Effector memory CD4-positive, alpha-beta T cell (primary cell): ENCODE measurements at places on chromosomes 5 and 9.

- DNase-seq: no peak
Observed at GRCh38 chr5:136020001-136020382, 8.8 kb upstream of the TGFBI start.

DNA sequence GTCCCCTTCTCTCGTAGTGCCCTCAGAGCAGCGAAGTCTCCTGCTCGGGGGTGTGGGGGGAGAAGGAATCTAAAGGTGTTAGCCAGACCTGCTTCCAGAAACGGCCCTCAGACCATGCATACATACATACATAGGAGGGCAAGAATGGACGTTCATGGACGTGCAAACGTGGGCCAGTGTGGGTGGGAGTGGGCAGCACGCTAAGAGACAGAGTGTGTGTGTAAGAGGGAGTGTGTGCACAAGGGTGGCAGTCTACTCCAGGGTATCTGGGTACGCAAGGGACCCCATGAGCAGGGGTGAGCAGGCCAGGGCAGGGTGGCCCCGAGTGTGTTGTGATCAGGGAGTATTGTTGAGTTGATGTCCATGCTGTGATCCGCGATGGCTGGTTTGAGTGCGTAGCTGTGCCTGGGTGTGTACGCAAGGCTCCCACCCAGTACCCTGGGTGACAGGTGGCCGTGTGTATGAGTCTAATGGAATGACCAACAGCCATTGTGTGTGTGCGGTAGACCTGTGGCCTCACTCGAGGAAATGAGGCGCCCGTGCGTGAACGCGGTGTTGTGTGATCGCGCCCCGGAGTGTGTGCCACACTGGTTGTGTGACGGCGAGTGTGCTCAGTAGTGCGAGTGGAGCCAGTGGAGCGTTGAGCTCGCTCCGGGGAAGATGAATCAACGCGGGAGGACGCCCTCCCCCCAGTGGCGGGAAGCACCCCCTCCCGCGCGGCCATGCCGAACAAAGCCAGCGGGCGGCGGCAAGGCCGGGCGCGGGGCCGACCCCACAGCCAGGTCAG, 826 bp downstream of the GPRIN1 start:
- no peak for DNase-seq

GRCh38 chr9:14967450-14968321, 57.5 kb upstream of the FREM1 start:
- no peak for DNase-seq

GRCh38 chr9:136792321-136793085, 1.4 kb downstream of the TMEM141 start:
- DNase-seq: no peak

GRCh38 chr5:72140711-72141110, 33.4 kb downstream of the MAP1B start:
- DNase-seq: no peak

DNA sequence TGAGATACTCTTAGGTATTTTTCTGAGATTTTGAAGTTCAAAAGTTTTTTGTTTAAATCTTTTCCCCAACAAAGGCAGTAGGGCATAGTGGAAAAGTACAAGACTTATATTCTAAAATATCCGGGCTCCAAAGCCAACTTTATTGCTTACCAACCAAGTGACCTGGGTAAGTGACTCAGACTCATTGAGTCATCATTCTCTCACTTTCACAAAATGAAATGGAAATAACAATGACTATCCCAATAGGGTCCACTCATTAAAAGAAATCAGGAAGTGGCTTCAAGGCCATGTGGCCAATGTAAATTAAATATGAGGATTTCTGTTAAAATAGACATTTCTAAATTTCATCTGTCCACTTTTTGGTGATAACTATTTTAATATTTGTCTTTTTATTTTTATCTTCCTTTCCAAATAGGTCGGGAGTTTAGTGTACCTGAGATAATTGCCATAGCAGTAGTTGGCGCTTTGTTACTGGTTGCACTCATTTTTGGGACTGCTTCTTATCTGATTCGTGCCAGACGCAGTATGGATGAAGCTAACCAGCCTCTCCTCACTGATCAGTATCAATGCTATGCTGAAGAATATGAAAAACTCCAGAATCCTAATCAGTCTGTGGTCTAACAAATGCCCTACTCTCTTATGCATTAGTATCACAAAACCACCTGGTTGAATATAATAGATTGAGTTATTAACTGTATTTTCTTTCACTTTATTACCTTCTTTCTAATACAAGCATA, 15.5 kb downstream of the TYRP1 start:
- DNase-seq: no peak

GRCh38 chr9:113882636-113883164, 6.6 kb downstream of the ZNF618 start:
- DNase-seq: no peak

DNA sequence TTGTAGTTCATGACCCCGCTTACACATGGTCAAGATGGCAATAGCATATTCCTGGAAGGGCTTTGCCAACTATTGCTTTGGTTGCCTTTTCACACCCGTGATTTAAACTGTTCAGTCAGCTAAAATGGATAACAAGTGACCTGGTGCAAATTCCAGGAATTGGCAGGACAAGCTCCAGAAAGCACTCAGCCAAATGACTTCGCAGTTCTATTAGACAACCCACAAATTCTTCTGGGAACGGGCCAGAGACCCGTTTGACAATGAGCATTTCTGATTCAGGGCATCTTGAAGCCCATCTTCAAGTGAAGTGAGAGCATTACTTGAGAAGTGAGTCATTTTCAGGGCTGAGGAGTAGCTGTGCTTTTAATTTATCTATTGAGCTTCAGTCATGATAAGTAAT, 165.0 kb downstream of the DROSHA start:
- no peak for DNase-seq

DNA sequence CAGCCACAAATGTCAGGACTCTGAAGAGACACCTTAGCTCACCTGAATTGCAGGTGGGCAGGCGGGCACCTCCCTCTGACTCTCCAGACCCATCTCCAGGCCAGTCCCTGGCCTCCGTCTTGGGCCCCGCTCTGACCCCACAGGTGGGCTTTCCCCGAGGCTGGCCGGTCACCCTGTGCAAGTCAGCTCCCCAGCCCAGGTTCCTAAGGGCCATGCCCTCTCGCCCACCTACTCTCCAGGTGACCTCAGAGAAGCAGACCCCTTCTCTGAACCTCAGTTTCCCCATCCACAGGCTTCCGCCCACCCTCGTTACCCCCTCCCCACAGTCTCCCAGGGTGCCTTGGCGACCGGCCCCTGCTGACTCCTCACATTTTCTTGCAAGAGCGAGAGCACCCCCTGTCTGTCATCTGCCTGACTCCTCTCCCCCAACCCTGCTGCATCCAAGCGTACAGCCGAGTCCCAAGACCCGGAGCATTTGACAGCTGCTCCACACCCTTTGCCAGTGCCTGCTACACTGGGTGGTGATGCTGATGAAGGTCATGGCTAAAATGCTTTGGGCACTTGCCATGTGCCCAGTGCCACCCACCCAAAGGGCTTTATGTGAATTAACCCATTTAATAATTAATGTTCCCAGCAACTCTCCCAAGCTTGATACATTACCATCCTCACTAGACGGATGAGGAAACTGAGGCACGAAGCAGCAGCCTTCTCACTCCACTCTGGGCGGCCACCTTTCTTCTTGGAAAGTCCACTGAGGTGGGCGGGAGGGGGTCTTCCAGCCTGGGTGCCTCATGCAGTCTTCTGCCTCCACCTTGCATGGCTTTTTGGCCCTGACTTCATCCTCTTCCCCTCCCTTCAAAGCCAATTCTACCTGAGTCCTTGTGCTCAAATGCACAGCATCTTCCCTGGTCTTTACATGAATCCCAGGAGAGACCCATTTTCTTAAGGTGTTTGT, 51.1 kb upstream of the ORM1 start:
- DNase-seq: no peak

DNA sequence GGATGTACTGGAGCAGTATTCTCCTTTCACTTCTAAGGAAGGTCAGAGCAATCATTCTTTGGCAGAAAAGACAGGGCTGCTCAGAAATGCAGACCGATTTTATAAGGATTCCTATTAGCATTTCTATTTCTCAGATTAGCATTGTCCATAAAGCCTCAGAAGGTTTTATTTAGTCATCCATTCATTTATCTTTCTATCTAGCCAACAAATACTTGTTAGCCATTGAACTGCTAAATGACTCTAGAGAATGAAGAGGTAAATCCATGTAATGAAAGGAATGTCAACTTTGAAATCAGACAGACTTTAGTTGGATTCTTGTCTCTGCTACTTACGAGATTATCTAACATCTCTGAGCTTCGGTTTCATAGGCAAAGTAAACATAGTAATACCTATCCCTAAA, 165.2 kb downstream of the SLC25A46 start:
- DNase-seq: no peak

DNA sequence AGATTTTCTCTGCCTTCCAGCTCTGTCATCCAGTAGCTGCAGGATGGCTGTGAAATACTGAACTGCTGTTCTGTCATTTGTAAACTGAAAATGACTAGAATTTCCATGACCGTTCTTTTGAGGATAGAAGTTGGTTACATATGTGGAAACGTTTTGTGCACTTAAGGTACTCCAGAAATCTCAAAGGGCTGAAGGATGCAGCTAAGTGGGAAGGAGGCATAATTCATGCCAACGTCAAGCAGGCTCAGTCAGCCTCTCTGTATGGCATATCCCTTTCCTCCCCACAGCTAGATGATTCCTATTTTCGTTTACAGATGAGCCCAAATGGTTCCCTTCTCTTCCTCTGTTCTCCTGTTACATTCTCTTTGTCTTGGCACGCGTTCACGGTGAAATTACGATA, 257.6 kb downstream of the FBXL7 start:
- DNase-seq: no peak

DNA sequence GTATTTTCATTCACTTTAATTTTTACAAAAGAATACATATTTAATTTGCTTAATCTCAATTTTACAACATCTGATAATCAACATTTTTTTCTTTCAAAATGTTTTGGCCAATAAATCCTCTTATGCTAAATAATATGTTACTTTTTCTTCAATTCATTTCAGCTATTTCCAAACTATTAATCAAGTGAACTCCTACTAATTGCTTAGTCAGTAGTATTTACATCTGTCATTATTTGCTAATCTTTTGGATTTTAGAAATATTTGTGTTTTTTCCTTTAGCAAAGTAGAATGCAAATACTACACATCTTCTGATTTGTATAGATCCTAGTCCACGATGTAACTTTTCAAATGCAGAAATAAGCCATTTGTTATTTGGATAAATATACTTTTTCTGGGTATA, 1.6 kb upstream of the TNPO1 start:
- no peak for DNase-seq

GRCh38 chr9:15640121-15640520, 87.3 kb downstream of the CCDC171 start:
- no peak for DNase-seq

DNA sequence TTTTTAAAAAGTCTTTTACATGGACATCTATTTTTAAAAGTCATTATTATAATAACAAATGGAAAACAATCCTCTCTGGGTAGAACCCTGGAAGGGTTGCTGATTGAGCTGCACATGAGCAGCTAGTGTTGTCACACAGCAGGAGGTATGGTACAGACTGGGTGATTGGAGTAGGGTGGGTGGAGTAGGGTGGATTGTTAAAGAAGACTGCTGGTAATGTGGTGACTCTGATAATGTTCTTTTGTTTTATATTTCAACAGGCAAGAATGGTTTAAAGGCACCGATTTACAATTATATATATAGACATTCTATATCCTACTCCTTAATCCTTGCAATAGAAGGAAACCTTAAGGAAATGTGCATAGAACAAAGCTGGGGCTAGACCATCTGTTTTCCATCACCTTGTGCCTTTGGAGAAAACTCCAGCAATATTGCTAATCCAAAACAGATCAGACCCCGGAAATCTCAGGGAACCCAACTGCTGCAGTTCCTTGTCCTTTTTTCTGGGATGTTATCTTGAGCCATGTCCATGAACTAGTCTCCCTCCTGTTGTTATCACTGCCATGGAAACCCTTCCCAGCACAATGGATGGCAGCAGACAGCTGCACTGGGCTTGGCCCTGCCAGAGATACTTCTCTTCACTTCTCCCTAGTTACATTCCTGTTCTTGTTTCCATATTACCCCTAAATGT, 129.7 kb downstream of the YIPF5 start:
- DNase-seq: no peak

DNA sequence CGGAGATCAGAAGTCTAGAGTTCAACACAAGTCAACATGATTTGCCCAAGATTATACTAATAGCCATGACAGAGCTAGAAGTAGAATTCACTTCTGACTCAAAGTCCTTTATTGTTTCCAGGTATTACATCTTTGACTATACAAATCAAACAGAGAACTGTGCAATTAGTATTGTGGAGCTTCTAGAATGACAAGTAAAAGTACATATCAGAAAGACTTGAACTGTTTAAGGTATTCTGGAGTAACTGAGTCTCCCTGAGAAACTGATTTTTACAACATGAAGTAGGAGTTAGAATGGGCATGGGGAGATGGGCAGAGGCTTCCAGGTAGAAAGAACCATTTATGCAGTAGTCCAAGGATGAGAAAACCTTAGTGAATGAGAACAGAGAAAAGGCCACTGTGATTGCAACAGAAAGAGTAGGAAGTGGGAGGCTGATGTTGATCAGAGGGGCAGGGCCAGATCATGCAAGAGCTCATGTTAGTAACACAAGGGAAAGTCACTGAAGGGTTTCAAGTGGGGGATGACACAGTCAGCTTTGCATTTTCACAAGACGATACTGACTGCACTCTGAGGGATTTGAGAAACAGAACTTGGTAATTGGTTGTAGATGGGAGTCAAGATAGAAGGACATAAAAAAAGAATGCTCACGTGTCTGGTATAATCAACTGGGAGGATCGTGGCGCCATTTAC, 280.7 kb downstream of the RFX3 start:
- DNase-seq: no peak

DNA sequence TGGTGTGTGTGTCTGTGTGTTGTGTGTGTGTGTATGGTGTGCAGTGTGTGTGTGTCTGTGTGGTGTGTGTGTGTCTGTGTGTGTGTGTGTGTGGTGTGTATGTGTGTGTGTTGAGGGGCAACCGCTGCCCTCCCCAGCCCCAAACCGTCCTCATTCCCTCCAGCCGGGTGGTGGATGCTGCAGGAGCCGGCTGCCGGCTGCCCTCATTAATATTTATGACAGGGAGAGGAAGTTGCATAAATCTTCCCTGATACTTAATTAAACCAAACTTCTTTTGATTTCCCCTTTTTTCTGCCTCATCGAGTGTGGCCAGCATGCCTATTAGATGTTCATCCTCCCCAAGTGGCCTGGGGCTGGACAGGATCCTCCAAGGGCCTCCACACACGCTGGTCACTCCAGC, 121.4 kb upstream of the MVB12B start:
- no peak for DNase-seq

DNA sequence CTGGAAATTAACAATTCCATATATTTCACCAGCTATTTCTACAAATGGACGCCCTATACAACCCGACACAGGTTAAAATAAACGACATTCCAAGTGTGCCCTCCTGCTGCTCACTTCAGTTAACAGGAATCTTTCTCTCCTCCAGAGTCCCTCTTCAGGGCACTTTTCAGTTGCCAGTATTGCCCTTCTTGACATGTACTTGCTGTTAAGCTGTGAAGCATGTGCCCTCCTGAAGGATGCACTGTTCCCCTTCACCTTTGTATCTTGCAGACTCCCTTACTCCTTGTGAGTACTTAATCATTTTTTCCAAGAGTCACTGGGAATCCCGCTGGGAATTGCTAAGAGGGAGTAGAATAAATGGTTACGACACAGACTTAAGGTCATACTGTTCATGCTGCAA, 364.1 kb downstream of the CTNND2 start:
- no peak for DNase-seq

GRCh38 chr5:128083811-128084227, 253 bp downstream of the SLC12A2 start:
- no peak for DNase-seq
